ENCODE measurements at places on chromosomes 3 and 15.
A peak's percentile ranks its signal among the peaks of the same experiment; 100 is the strongest.

DNA sequence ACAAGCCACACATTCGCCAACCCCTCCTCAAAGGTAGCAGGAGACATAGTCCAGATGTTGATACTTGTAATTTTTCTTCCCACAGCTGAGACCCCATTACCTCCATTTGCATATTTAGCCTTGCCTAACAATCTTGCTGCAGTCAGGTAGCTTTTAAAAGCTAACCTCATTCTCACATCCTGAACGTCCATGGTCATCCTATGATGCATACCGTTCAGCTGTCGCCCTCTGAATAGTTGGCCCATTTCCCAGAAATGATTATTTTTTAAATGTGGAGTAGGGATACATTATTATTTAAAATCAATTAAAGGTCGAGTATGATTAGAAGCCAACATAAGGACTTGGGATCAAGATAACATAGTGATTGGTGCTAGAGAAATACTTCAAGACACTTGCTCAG is 165.0 kb downstream of the MEX3B start:
- DNase-seq = no peak

DNA sequence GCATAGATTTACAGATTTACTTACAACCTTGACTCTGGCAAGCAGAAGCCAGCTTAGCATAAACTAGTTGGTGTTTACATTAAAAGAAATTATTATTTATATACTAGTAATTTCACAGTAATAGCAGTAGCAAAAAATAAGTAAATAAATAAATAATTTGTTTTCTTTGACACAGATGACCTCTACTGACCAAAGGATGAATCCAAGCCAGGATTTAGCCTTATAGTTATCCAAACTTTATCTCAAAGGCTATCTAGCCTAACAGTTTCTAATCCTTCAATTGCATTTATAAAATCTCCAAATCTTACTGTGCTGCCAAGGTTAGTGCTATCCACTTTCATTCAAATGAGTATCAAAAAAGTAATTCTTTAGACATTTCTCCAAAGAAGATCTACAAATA is 64.3 kb downstream of the FRMD5 start:
- no peak for DNase-seq

DNA sequence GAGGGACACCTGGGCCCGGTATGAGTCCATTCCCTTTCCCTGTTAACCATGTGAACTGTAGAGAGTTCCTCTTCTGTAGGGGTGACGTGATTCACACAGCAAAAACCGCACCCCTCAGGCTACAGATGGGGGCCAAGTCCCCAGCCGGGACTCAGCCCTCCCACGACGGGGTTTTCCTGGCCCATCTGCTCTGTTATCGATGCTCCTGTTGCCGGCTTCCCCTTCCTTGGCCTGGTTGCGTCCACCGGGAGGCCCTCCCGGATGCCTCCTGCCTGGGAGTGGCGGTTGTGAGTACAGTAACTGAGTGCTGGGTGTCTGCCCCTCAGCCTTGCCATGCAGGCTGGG is 817 bp upstream of the PLXNA1 start:
- no peak for DNase-seq

- no peak for DNase-seq
These were observed 38.3 kb upstream of the WNT5A start for GRCh38 chr3:55525436-55525835.

GRCh38 chr3:155382396-155383042 is 89.0 kb upstream of the STRIT1 start:
- peak; percentile 39 for DNase-seq

- no peak for DNase-seq
These were observed 22.1 kb downstream of the RAB8B start for GRCh38 chr15:63211549-63211948.

GRCh38 chr3:69020424-69020823 is 6.9 kb upstream of the EOGT start:
- no peak for DNase-seq

DNA sequence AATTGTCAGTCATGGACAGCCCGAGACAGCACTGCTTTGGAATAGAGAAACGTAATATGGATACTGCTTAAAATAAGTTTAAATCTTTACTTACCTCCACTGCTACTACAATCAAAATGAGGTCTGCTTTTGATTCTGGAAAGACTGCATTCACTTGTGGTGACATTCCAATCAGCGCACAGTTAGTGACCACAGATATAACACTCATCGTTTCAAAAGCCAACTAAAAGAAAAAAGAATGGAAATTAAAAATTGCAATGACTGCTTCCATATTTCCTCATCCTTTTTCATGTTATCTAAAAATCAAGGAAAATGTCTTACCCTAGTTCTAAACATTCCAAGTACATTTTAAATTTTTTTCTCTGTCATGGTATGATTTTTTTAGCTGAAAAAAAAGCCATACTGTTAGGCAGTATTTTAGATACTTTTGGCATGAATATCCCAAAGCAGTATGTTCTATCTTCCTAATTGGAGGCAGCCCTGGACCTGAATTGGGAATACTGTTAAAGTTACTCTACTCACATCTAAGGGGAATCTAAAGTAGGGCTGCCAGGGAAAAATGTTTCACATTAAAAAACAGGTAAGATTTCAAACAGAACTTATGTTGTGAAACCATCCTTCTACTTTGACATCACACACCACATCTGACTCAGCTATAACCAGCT is 72.1 kb downstream of the ANO10 start:
- no peak for DNase-seq

DNA sequence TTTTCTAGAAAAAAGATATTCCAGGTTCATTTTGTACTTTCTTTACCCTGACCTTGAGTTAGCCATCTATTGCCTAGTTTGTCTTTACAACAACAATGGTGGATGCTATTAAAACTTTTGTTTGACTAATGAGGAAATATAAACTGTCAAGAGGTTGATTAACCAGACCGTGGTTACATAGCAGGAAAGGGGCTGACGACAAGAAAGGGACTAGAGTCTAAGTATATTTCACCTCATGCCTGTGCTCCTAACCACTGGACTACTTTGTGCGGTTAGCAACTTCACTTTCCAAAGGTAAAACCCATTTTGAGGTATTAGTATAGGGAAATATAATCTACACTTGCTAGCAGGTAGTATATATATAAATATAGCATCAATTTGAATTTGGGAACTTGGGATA is 327.1 kb downstream of the SATB1 start:
- DNase-seq = no peak

- DNase-seq = no peak
These were observed 55.4 kb downstream of the SLC12A8 start for GRCh38 chr3:125157183-125157582.

DNA sequence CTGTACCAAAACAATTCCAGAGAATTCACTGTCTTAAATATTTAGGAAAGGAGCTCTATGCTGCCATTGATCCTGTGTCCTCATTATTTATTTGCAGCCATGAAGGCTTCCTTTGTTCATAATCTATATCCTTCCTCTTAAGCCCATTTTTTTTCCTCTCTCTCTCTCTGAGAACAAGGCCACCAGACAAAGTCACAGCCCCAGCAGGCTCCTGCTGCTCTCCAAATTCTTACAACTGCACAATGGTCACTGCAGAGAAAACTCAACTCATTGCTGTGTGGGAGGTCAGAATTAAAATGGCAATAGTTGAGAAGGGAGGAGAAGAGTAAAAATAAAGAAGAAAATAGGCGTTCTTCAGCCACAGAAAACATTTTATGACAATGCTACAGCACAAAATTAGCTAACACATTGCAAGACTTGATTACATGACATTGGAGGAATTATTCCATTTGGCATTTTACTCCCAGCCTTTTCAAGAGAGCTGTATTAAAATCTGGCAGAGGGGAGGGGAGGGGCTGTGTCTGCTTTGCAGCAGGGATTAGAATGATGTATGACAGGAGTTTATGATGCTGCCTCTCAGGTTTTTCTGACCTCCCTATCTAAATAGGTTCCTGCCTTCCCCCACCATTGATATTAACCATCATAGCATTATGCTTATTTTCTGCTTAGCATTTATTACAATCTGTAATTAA is 399.7 kb upstream of the THBS1 start:
- DNase-seq = no peak

GRCh38 chr3:138135833-138136194 is 3.6 kb upstream of the A4GNT start:
- DNase-seq = no peak

GRCh38 chr3:178203650-178204049 is 332.6 kb upstream of the KCNMB2 start:
- DNase-seq = no peak

DNA sequence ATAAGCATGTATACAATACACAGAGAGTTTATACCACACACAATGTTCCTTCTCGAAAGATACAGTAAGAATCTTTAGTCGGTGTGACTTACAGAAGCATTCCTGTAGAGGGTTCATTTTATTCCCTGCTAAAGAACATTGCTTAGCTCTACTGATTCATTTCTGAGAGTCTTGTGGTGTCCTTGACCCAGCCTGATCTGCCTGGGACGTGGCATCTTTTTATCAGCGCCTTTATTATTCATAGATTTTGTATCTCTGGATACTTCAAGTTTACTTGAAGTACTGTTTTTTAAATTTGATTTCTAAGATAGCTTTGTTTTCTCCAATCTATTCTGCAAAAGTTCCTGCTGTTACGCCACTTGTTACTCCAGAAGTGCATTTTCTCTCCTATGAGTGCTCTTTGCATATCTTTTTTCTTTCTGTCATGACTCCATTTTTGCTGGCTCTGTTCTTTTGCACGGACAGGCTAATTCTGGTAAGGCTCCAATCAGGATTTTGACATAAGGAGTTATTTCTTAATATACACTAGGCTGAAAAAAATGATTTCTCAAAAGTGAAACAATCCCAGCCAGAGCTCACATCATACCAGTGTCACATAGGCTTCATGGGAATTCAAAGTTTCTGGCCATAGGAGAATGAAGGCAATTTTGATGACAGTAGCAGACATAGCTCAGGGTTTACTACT is 114.5 kb upstream of the TNIK start:
- no peak for DNase-seq

DNA sequence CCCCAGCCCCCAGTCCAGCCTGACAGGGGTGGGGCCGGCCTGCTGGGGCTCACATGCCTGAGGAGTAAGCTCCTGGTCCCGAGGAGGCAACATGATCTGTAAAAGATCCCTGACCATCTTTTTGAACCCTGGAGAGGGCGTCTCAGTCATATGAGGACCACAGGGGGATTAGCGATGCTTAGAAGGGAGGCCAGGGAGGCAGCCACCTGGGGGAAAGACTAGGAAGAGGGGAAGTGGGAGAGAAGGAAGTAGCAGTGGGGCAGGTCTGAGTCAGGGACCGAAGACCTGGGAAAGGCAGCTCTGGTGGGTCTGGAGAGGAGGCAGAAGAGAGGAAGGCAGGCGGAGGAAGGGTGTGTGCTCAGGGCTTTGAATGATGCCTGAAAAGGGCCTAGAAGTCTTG is 18.9 kb downstream of the PIF1 start:
- no peak for DNase-seq

DNA sequence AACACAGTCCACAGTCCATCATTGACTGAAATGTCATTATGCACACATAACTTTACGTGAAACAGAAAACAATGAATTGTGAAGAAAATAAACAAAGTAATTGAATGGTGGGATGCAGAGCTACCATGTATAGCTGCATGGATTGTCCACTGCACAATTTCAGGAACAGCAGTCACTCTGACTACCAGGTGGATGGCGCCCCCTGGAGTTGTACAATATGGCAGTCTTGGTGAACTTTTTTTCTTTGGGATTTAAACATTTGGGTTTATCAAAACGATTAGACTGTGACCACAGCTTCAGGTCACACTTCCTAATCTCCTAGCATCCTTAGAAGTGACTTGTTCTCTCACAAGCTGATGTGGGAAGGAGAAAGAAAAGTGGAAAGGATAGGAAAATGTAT is 48.9 kb upstream of the TCF12 start:
- no peak for DNase-seq

- no peak for DNase-seq
These were observed 185.2 kb downstream of the CPNE4 start for GRCh38 chr3:131849616-131850015.

DNA sequence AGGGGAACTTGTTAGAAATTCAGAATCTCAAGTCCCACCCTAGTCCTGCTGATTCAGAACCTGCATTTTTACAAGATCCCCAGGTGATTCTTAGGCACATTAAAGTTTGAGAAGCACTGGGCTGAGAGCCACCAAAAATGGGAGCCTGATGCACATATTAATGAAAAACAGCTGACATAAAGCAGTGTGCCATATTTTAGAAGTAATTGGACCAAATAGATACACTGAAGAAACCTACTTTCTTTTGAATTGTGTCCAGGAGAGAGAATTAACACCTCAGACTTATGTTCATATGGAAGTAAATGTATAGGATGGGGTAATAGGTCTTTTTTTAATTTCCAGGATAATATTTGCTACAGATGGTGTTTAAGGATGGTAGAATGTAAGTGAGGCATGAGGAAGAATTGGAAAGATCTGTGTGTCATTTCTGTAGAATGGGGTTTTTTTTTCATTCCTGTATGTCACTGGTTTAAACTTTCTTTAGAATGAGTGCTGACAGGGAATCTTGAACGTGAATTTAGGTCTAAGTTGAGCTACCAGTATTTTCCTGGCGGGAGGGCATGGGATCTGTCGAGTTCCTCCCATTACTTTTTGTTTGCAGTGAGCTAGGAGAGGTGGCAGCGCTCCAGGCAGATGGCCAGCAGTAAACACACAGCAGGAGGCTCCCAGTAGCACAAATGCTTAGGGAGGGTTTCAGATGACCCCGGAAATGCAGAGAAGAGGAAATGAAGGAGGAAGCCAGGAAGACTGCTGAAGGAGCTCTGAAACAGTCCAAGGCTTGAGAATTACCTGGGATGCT is 185.6 kb downstream of the PLCL2 start:
- no peak for DNase-seq

All from lower leg skin (tissue), 4 donors.